ENCODE measurements at places on chromosomes 7 and 10.

- peak; percentile 42 for DNase-seq
Measured at GRCh38 chr7:84614821-84615501, 420.4 kb upstream of the SEMA3A start.

GRCh38 chr10:103433858-103434257 is 18.3 kb downstream of the CALHM2 start:
- DNase-seq = peak; percentile 97

- peak; percentile 84 for DNase-seq
Measured at GRCh38 chr7:106947244-106947728, 82.2 kb downstream of the PIK3CG start.

DNA sequence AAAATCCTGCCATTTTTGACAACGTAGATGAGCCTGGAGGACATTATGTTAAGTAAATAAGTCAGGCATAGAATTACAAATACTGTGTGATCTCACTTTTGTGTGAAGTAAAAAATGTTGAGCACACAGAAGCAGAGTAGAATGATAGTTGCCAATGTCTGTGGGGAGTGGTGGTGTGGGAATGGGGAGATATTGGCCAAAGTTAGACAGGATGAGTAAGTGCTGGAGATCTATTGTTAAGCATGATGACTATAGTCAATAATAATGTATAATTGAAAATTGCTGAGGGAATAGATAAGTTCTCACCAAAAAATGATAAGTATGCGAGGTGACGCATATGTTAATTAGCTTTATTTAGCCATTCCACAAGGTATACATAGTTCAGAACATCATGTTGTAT is 92.0 kb downstream of the GPR85 start:
- DNase-seq = no peak

Measured in suppressor macrophage treated with lipopolysaccharide for 1 hour (primary cell).